Ovary (tissue), 10 donors: ENCODE measurements at places on chromosomes 5 and 9. TPM values are rescaled to one million over a fixed set of nuclear protein-coding genes. Genes with fewer than 3 reads are reported as not detected.

The CD72 gene
- 0.95 TPM for total RNA-seq

The SLC6A18 gene
- total RNA-seq = not detected

The SPINK1 gene
- total RNA-seq = 13.1 TPM

The MCCC2 gene
- 30.4 TPM for total RNA-seq

The OBP2B gene
- total RNA-seq = 5.3 TPM

The S100Z gene
- not detected for total RNA-seq

The UNC5A gene
- 0.30 TPM for total RNA-seq

The CBY3 gene
- not detected for total RNA-seq

The TNIP1 gene
- total RNA-seq = 72.2 TPM

GRCh38 chr9:100352201-100352726 is 478 bp downstream of the TEX10 start:
- peak overlapping the region; percentile 95 for H3K4me3 ChIP-seq
- H3K27me3 ChIP-seq = no peaks in the 10 kb centered on the region
- H3K4me1 ChIP-seq = peaks cover 9% of the 10 kb centered on the region
- no peaks in the 10 kb centered on the region for H3K36me3 ChIP-seq
- no peak for DNase-seq

GRCh38 chr9:87515588-87516221 is 18.0 kb downstream of the DAPK1 start:
- no peak overlapping the region for H3K27ac ChIP-seq
- H3K4me3 ChIP-seq = no peak overlapping the region
- no peaks in the 10 kb centered on the region for H3K27me3 ChIP-seq
- no peaks in the 10 kb centered on the region for H3K36me3 ChIP-seq
- peaks cover 21% of the 10 kb centered on the region for H3K4me1 ChIP-seq

GRCh38 chr5:14228219-14228618 is 85.1 kb downstream of the TRIO start:
- H3K36me3 ChIP-seq = no peaks in the 10 kb centered on the region
- no peak overlapping the region for H3K27ac ChIP-seq
- no peaks in the 10 kb centered on the region for H3K27me3 ChIP-seq
- H3K4me3 ChIP-seq = no peak overlapping the region
- DNase-seq = no peak

DNA sequence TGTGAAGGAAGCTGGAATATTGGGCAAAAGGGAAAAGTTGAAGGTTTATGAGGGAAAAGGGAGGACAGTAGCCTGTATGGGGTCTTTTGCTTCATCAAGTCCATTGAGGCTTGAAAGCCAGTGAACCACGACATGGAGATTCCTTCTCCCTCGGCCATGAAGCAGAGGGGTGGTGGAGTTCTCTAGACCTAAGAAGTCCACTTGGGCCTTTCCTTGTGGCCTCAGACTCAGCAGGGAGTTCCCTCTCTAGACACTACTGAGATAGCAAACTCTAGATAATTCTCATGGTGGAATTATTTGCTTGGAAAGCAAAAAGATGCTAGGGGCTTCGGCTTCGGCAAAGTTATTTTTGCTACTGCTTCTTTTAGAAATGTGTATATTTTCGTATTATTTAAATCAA is 78.5 kb downstream of the FOXD1 start:
- H3K27me3 ChIP-seq = no peaks in the 10 kb centered on the region
- H3K27ac ChIP-seq = no peak overlapping the region
- H3K4me1 ChIP-seq = no peaks in the 10 kb centered on the region
- no peak for DNase-seq
- no peaks in the 10 kb centered on the region for H3K36me3 ChIP-seq

- no peak for DNase-seq
- H3K4me3 ChIP-seq = no peak overlapping the region
- H3K27me3 ChIP-seq = no peaks in the 10 kb centered on the region
- H3K4me1 ChIP-seq = no peaks in the 10 kb centered on the region
- no peak overlapping the region for H3K27ac ChIP-seq
Measured at GRCh38 chr5:5589857-5590256, 167.4 kb downstream of the ICE1 start.

- H3K4me1 ChIP-seq = peaks cover 22% of the 10 kb centered on the region
- DNase-seq = peak; percentile 73
- H3K27ac ChIP-seq = peak overlapping the region; percentile 40
- H3K27me3 ChIP-seq = no peaks in the 10 kb centered on the region
- H3K4me3 ChIP-seq = peak overlapping the region; percentile 58
Measured at GRCh38 chr9:121700165-121700831, 48.9 kb downstream of the DAB2IP start.

DNA sequence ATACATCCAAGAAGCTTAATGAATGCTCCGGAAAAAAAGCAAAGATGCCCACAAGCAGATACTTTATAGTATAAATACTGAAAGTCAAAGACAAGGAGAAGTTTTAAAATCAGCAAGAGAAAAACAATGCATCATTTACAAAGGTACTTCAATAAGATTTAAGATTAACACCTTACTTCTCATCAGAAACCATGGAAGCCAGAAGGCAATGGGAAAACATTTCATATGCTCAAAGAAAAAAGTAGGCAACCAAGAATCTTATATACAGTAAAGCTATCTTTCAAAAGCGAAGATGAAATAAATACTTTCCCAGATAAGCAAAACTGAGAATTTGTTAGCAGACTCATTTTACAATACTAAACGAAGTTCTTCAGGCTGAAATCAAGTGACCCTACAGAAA is 51.1 kb downstream of the ABHD17B start:
- no peaks in the 10 kb centered on the region for H3K36me3 ChIP-seq
- H3K4me3 ChIP-seq = no peak overlapping the region
- H3K27me3 ChIP-seq = no peaks in the 10 kb centered on the region
- no peaks in the 10 kb centered on the region for H3K4me1 ChIP-seq

- H3K4me1 ChIP-seq = no peaks in the 10 kb centered on the region
- no peak overlapping the region for H3K27ac ChIP-seq
- no peak for DNase-seq
- no peak overlapping the region for H3K4me3 ChIP-seq
- no peaks in the 10 kb centered on the region for H3K36me3 ChIP-seq
Measured at GRCh38 chr9:100774962-100775361, 197.1 kb downstream of the CAVIN4 start.

- no peak for DNase-seq
- no peaks in the 10 kb centered on the region for H3K4me1 ChIP-seq
- no peak overlapping the region for H3K4me3 ChIP-seq
- no peaks in the 10 kb centered on the region for H3K36me3 ChIP-seq
- no peak overlapping the region for H3K27ac ChIP-seq
- no peaks in the 10 kb centered on the region for H3K27me3 ChIP-seq
Measured at GRCh38 chr9:76560481-76560922, 101.5 kb downstream of the GCNT1 start.

GRCh38 chr9:16964228-16964627 is 93.8 kb upstream of the BNC2 start:
- no peaks in the 10 kb centered on the region for H3K36me3 ChIP-seq
- no peak overlapping the region for H3K4me3 ChIP-seq
- no peak overlapping the region for H3K27ac ChIP-seq

- no peak overlapping the region for H3K27ac ChIP-seq
- no peak for DNase-seq
- no peaks in the 10 kb centered on the region for H3K36me3 ChIP-seq
- H3K4me3 ChIP-seq = no peak overlapping the region
Measured at GRCh38 chr9:133306242-133307204, 29.5 kb downstream of the SURF6 start.

DNA sequence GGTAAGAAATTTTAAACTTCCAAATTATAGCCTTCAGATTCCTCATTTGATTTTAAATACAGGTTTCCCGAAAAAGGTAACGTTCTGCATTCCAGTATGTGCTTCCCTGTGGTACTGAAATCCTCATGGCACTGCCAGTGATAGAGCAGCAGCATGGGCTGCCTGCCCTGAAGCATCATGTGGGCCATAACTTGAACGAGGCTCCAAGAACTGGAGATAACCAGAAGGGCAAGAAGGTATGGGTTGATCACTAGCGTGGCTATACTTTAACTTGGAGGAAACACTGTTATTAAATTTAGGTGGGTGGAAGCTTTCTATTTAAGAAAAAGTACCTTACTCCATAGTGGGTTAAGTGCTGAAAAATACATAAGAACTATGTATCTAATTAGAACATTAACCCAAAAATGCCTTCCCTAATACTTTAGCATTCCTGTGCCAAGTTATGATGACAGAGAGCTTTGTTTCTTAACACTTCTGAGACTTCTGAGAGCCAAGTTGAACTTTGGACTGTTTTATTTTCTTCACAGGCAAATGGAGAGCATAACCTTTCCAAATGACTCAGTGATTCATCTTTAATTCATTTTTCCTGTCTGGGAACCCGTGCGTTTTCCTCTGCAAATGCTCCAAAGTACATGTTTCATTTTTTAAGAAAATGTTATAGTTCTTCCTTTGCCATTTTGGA is 191.5 kb upstream of the GNA14 start:
- H3K36me3 ChIP-seq = no peaks in the 10 kb centered on the region
- H3K27ac ChIP-seq = no peak overlapping the region
- no peak for DNase-seq
- H3K4me3 ChIP-seq = no peak overlapping the region
- H3K27me3 ChIP-seq = no peaks in the 10 kb centered on the region

- H3K4me1 ChIP-seq = peaks cover 18% of the 10 kb centered on the region
- no peak for DNase-seq
- H3K27ac ChIP-seq = peak overlapping the region; percentile 55
Measured at GRCh38 chr9:16626577-16627130, 243.8 kb downstream of the BNC2 start.

DNA sequence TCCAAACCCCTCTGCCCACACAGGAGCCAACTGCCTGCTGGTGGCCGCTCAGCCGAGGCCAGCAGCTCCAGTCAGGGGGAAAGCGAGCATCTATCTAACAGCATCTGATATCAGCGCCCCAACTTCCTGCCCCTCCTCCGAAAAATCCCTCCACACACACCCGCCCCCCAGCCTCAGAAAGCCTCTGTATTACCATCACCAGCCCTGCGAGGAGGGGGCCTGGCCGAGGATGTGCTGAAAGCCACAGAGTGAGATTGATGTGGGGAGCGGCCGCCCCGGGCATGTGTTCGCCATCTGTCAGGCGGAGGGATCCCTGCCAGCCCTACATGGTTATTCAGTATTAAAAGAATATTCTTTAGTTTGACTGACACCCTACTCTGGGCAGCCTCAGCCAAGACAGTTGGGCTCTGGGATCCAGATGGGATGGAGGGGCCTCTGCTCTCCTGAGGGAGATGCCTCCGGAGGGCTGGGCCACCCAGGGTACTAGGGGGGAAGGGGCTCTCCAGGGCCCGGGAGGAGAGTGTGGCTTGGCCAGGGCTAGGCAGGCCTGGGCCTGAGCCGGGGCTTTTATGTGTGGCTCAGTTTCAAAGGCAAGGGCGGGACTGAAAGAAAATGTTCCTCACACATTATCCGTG is 98.0 kb downstream of the HSD17B3 start:
- H3K4me3 ChIP-seq = no peak overlapping the region
- DNase-seq = no peak
- no peaks in the 10 kb centered on the region for H3K27me3 ChIP-seq
- H3K27ac ChIP-seq = no peak overlapping the region

GRCh38 chr5:73899055-73899454 is 273.1 kb downstream of the ARHGEF28 start:
- no peak overlapping the region for H3K27ac ChIP-seq
- no peaks in the 10 kb centered on the region for H3K27me3 ChIP-seq
- H3K4me3 ChIP-seq = no peak overlapping the region

- H3K27me3 ChIP-seq = no peaks in the 10 kb centered on the region
- DNase-seq = no peak
- H3K4me3 ChIP-seq = no peak overlapping the region
- no peaks in the 10 kb centered on the region for H3K36me3 ChIP-seq
- H3K4me1 ChIP-seq = peaks cover 2% of the 10 kb centered on the region
Measured at GRCh38 chr9:546797-547223, 294.7 kb upstream of the DMRT1 start.

- H3K36me3 ChIP-seq = no peaks in the 10 kb centered on the region
- H3K27ac ChIP-seq = no peak overlapping the region
- no peak for DNase-seq
- H3K4me1 ChIP-seq = no peaks in the 10 kb centered on the region
Measured at GRCh38 chr5:1483856-1484729, 38.9 kb upstream of the SLC6A3 start.

GRCh38 chr9:27679338-27679737 is 106.1 kb upstream of the C9orf72 start:
- no peak for DNase-seq
- no peak overlapping the region for H3K4me3 ChIP-seq
- H3K27me3 ChIP-seq = no peaks in the 10 kb centered on the region
- no peak overlapping the region for H3K27ac ChIP-seq

GRCh38 chr5:104594850-104595249 is 1032.3 kb upstream of the NUDT12 start:
- no peaks in the 10 kb centered on the region for H3K36me3 ChIP-seq
- H3K27ac ChIP-seq = no peak overlapping the region
- H3K4me1 ChIP-seq = no peaks in the 10 kb centered on the region
- DNase-seq = no peak
- no peak overlapping the region for H3K4me3 ChIP-seq
